Posterior cingulate gyrus (tissue), 11 donors: ENCODE measurements at places on chromosomes 5 and 9.

DNA sequence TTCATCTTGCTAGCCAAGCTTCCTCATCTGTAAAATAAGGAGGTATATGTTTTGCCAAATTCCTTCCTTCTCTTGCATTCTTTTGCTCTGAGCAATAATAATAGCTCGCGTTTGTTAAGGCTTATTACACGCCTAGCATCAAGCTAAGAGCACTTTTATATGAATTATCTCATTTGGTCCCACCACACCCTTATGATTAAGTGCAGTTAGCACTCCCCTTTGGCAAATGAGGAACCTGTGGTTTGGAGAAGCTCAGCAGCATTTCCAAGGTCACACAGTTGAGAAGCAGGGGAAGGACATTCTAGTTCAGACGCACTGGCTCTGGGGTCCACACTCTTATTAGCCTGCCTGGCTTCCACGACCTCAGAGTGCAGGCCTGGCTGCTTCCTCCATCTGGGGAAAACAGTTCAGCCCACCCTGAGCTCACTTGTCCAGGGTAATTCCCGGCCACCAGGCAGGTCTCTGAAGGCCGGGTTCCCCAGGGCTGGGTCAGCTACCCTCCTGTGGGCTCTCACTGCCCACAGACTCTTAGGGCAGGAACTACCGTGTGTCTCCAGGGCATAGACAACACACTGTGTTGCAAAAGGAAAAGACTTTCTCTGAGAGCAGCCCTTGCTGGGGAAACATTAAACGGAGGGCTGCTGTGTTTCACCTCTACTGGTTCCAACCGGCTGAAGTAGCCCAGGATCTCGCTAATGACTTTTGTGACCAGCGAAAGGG is 9.9 kb upstream of the FBP1 start:
- no peak for DNase-seq

- DNase-seq = peak; percentile 80
Observed at GRCh38 chr5:73625372-73625943, 538 bp upstream of the ARHGEF28 start.

- DNase-seq = peak; percentile 42
Observed at GRCh38 chr9:96856363-96857286, 2.3 kb upstream of the ZNF782 start.

GRCh38 chr5:159916841-159917761 is 819 bp downstream of the ADRA1B start:
- no peak for DNase-seq

- no peak for DNase-seq
Observed at GRCh38 chr5:178286226-178287090, 53.9 kb upstream of the PHYKPL start.

DNA sequence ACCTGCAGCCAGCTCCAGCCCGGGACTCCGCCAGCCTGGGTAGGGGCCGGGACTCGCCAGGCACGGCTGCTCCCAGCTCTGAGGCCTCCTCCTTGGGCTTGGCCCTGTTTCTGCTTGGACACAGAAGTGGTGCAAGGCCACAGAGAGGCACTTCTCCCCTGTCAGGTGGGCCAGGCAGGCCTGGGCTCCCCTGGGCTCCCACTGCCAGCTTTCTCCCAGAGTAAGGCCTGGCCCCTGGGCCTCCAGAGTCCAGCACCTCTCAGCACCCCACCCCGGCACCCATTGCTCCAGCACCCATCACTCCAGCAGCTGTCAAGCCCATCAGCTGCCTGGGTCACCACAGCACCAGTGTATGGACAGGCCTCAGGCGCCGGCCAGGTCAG is 71.1 kb upstream of the LRRTM2 start:
- DNase-seq = no peak

- no peak for DNase-seq
Observed at GRCh38 chr5:158058208-158059120, 199.5 kb upstream of the CLINT1 start.

- no peak for DNase-seq
Observed at GRCh38 chr9:109828254-109828653, 48.3 kb downstream of the PALM2AKAP2 start.

DNA sequence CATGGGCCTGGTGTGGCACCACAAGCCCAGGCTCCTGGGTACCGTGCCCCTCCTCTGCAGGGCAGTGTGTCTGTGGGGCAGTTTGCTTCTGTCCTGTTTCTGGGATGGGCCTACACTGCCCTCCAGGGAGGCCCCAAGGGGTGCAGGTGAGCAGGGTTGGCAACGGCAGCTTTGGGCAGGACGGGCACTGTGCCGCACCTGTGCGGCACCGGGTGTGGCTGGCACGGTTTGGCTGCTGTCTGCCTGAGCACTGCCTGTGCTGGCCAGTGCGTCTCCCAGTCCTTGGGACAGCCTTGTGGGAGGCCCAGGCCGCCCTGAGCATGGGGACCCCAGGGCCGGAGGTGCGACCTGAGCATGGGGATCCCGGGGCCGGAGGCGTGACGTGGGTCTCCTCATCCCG is 37.2 kb downstream of the RXRA start:
- DNase-seq = no peak

DNA sequence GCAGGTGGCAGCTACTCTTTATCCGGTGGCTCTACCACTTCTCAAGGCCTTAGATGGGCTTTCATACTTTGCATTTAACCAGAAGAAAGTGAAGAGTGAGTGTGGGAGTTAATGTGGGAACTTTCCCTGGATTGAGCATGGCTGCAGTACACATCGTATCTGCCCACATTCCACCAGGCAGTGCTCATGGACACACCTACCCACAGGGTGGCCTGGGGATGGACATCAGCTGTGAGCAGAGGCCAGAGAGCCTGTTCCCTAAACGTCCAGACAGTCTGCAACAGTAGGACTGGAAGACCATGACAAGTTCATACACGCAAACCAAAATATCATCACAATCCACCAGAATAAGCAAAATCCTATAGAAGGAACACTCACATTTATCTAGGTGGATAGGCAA is 213.8 kb downstream of the IRX1 start:
- DNase-seq = no peak

GRCh38 chr9:88567870-88568269 is 32.9 kb downstream of the NXNL2 start:
- DNase-seq = no peak

DNA sequence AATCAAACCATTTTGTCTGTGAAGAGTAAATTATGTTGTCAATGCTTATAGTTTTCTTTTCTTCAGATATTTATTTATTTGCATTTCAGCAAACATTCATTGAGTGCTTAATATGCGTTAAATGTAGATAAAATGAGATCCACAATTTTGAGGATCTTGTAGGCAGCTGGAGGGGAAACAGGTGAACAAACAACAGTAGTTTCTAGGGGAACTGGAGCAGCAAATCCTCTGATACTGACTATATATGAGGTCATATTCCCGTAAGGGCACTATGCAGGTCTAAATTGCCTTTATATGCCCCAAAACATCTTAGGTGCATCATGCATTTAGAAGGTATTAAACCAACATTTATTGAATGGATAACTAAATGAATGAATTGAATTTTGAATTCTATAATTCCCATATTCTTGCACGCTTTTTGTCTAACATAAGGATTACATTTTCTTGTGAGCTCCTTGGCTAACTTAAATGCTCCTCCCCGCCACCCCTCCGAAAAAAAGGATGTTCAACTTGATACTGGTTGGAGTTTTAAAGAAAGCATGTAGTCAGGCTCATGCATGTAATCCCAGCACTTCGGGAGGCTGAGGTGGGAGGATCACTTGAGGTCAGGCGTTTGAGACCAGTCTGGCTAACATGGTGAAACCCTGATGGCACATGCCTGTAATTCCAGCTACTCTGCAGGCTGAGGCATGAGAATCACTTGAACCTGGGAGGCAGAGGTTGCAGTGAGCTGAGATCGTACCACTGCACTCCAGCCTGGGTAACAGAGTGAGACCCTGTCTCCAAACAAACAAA is 299.8 kb downstream of the TMEM38B start:
- no peak for DNase-seq

DNA sequence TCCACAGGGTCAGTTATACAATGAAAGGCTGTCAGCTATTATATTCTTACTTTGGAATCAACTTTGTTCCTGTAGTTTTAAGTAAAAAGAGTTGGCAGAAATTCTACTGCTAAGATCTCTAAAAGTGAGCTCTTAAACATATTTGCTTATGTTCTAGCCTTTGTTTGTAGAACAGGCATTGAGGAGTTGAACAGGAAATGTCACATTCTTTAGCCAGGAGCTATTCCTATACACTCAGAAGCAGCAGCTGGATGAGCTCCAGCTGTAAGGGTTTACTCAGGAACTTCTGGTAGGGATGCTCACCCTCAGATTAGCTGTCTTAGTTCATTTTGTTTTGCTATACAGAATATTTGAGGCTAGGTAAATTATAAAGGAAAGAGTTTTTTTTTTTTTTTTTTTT is 22.4 kb upstream of the SPINK14 start:
- DNase-seq = no peak

GRCh38 chr5:154674029-154674428 is 81.1 kb upstream of the LARP1 start:
- DNase-seq = no peak
